ENCODE measurements at places on chromosomes 5 and 9.

DNA sequence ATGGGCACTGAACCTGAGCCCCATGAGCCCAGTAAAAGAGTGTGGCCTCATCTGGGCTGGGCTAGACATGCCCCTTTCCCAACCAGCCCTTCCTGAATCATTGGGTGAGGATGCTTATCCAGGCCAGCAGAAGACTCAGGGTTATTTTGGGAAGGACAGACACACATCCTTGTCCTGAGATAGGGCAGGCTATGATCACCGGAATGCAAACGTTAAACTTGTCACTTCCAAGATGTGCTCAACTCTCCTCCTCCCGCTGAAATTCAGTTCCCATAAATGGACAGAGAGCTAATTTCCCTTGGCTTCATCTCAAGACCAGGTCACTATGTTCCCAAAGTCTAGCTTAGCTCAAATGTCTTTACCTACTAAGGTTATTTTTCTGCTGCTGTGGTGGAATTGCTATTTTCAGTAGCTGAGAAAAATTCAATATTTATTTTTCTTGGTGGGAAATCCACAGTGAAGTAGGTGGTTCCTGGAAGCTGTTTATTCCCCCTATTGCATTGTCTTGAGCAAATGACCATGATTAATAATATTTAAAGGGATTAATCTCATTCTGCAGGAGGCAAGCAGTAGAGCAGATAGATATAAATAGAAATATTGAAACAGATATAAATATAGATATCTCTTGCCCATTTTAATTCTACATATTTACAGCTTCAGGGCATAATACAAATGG is 70.0 kb downstream of the NXNL2 start:
- no peak for DNase-seq

GRCh38 chr5:21918451-21918850 is 934.7 kb downstream of the CDH12 start:
- DNase-seq, result no peak

DNA sequence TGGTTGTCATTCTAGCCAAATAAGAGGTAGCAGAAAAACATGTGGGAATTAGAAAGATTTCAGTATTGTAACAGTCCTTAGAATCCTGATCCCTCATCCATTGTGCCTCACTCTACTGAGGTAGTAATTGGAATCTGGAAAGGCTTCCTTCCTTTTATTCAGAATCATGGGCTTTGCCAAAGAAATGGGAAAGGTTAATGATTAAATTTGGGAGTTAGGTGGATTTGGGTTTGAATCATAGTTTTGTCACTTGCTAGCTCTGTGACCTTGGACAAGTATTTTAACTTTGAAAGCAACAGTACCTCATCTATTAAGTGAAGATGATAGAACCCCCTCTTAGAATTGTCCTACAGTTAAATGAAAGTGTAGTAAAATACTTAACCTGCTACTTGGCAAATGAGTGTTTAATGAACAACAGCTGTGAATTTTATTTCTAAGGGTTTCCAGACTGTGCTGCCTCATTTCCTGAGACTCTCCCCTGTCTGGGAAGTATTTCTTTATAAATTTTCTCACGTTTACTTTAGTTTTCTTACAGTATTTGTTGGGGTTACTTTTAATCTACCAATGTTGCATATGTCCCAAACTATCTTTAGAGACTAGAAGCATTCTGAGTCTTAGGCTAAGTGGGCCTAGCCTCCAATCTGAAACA is 11.7 kb downstream of the SPDL1 start:
- DNase-seq, result no peak

GRCh38 chr9:115952430-115953292 is 200.9 kb upstream of the PAPPA start:
- DNase-seq, result no peak

DNA sequence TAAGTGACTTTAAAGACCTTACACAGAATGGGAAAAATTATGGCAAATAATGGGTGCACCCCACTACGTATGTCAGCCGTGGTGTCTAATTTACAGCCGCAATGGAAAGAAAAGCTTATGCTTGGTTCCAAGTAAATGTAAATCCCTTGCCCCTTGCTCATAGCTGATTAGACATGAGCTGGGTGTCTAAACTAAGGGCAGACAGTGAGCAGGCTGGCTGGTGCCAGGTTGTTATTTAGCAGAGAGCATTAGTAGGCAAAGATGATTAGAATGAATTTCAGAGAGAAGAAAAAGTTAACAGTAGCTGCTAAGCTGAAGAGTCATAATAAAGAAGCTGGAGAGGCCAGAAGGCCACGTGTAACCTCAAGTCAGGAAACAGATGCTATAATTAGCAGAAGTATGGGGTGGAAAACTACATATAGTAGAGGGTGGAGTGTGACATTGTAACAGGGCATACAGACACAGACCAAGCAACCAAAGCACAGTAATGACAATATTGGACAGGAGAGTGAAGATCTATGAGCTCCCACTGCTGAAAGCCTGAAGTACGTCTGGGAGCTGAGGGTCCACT is 257.7 kb downstream of the MCTP1 start:
- no peak for DNase-seq

DNA sequence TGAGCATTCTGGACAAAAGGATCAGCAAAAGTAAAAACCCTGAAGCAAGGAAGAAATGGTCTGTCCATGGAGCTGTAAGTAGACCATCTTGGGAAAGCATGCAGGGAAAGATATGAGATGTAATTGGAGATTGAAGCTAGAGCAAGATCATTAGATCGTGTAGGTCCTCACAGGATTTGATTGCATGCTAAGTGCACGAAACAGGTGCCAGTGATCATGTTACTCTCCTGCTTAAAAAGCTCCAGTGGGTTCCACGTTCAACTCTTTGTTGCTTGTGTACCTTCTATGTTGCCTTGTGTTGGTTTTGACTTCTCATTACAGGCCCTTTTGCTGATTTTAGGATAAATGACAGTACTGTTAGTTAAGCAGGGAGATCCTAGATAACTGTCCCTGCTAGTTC is 442.0 kb downstream of the DMRT2 start:
- no peak for DNase-seq

DNA sequence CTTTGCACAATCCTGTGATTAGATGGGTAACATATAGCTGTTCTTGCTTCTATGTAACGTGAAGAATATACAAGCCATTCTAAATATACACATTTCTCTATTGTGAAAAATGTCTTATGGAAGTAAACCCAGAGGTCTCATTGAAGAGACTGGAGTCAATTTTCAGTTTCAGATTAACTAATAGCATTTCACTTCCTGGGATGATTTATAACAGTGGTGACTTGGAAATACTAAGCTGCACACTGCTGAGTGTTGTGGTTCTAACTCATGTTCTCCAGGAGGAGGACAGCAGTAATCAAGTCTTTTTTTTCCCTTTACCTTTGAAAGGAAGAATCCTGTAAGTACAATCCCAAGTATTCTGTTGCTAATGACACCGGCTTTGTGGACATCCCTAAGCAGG is 3.3 kb downstream of the CTSL start:
- DNase-seq, result no peak

- DNase-seq, result no peak
Observed at GRCh38 chr9:18261181-18261580, 212.8 kb upstream of the ADAMTSL1 start.

- DNase-seq, result no peak
Observed at GRCh38 chr5:8013948-8014710, 145.2 kb downstream of the MTRR start.

DNA sequence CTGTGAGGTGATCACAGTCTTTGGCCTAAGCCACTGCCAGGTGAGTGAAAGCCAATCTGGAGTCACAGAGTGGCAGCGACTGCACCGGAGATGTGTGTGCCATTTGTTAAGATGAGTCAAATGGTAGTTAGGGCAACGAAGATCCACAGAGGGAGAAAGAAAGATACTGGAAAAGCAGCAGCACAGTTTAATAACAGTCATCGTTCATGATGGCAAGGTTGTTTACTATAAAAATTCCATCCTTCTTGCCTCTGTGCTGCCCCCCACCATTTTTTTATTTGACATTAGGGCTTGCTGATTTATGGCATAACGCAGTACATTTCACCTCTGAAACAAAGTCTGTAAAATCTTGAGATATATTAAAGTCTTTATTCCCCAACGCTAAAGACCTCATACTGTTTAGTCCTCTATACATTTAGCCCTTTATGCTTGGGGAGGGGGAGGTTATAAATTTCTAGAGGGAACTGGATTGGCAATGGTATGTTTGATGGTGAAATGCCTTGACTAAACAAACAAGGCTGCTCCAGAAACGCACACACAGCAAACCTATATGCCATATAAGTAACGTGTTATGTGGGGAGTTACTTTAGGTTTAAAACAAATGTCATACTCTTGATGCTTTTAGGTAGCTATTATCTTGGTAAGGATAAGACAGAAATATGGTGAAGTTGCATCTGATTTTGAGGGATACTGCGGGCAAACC is 55.8 kb upstream of the ABL1 start:
- DNase-seq, result no peak

Measured in esophagus muscularis mucosa (tissue), 4 donors.